Bone marrow (tissue), 2 donors: ENCODE measurements at places on chromosomes 3 and 15.
A peak's percentile ranks its signal among the peaks of the same experiment; 100 is the strongest.

DNA sequence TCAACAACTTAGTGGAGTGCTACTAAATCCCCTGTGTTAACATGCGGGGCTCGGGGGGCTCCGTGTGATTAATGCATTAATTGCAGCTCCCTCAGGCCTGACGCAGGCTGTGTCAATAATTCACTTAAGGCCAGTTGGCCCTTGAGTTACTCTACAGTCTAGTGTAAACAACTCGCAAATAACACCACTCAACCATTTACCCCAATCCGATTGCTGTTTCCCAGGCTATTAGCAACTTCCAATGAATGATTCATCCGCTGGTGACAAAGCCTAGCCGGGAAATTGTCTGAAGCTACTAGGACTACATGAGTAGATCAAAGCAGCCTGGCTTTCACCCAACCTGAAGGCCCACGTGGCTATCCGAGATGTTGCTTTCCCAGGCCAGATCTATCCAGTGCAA is 121.3 kb upstream of the SOX14 start:
- no peak for DNase-seq

- DNase-seq = no peak
These were observed 169.0 kb downstream of the TBC1D5 start for GRCh38 chr3:17573396-17573795.

DNA sequence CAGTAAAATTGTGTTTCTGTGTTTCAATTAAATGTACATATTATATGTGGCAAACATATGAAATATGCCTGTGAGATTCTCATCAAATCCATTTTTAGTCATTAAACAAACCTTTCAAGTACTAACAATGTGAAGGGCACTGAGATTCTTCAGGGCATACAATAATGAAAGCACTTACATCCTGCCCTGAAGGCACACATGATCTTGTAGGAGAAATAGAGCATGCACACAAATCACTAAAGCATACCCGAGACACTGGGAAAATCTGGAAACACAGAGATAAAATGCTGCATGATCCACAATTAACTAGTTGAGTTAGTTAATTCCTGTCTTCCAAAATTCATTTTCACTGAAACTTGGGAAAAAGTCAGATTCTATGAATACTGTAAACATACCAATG is 810.5 kb upstream of the NECTIN3 start:
- no peak for DNase-seq

GRCh38 chr15:87746333-87746732 is 510.2 kb downstream of the NTRK3 start:
- DNase-seq = no peak

DNA sequence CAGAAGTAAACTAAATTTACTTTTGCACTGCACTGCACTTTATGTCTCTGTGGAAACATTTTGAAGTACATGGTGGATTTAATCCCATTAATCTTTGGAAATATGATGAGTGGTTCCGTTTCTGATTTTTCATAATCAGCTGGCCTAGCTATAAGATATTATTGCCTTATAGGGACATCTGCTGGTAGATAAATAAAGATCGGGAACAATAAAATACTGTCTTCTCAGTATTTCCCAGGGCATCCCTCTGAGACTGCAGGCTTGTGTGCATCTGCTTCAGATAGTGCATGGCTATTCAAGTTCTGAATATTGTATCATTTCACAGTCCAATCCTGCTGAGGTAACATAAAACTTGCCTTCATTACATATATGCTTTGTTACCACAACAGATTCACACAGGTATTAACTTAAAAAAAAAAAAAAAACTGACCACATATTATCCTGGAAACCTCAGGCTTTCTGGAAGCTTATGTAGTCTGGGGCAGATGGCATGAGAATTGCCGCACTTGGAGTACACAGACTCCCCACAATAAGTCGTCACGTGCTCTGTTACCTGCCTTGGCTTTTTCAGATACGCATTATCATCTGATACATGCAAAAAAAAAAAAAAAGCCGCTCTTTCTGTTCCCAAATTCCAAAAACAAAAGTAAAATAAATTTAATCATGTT is 330.8 kb upstream of the AGTR1 start:
- no peak for DNase-seq

DNA sequence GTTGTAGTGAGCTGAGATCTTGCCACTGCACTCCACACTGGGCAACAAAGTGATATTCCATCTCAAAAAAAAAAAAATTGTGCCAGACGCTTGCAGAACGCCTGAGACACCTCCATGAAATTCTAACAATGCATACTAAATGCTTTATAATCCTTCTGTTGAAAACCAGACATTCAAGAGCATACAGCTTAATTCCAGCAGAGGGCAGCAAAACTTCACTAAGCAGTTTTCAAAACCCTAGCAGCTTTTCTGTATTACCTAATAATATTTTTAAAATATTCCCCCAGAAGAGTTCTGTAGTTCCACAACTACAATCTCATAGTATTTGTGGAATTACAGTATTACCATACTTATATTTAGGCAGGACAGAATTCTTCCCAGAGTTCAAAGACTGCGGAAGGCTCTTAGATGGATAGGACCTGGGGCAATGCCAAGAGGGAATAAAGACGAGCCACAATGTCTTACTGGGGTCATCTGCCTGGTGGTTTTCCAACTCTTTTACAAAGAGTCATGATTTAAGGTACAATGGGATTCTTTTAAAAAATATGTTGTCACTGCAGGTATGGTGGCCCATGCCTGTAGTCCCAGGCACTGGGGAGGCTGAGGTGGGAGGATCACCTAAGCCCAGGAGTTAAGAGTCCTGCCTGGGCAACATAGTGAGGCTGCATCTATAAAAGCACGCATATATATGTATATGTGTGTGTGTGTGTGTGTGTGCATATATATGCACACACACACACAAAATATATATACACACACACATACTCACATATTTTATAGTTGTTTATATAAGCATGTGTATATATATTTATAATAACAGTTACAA is 19.6 kb upstream of the TASOR start:
- DNase-seq = peak; percentile 69

GRCh38 chr15:82140886-82141285 is 95.1 kb upstream of the MEX3B start:
- no peak for DNase-seq

- no peak for DNase-seq
These were observed 152.9 kb downstream of the IGF1R start for GRCh38 chr15:98801234-98801561.

GRCh38 chr15:91549581-91549980 is 303.9 kb upstream of the SLCO3A1 start:
- no peak for DNase-seq

DNA sequence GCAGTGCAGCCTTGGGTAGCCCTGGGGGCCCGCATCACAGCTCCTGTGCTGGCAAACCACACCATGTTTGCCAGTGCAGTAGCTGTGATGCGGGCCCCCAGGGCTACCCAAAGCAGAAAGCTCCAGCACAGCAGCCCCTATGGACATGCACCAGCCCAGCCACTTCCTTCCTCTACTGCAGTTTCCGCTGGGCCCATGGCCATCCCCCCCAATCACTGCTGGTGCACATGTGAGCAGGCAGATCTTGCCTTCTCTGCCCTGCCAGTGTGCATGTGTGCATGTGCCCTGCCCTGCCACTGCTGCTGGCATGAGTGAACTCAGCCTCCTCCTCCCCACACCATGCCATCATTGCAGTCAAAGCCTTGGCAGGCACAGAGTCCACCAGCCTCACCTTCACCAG is 20.1 kb upstream of the MINAR1 start:
- no peak for DNase-seq

GRCh38 chr3:185929192-185930151 is 8.3 kb downstream of the TRA2B start:
- DNase-seq = no peak

DNA sequence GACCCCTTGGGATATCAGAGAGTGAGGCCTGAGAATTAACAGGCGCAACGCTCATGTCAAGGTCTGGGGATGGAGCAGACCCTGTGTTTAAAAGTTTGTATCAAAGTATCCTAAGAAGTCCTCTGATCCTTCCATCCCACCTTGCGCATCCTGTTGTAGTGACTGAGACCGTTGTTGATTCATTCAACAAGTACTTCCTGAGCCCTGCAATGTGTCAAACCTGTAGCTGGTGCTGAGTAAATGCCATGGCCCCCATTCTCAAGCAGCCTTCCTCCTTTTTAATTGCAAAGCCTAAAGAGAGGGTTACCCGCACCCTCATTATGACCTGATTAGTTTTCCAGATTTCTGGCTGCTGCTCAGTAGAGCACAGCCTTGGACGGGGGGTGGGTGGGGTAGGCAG is 46.4 kb downstream of the RPLP1 start:
- no peak for DNase-seq

DNA sequence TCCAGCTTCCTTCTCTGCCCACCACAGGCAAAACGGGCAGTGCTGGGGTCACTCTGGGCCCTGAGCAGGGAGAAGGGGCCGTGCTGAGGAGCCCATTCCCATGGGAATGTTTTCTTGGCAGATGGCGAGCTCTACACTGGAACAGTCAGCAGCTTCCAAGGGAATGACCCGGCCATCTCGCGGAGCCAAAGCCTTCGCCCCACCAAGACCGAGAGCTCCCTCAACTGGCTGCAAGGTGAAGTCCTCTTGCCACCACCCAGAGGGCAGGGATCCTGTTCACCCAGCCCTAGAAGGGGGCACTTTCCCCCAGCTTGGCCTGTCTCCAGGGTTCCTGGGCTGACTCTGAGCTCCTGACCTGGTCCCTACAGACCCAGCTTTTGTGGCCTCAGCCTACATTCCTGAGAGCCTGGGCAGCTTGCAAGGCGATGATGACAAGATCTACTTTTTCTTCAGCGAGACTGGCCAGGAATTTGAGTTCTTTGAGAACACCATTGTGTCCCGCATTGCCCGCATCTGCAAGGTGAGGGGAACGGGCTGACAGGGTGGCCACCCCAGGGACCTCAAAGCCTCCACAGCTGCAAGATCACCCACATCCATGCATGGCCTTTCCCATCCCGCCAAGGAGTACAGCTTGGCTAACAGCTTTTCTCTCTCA is 12.4 kb downstream of the CIB1 start:
- DNase-seq = peak; percentile 9

DNA sequence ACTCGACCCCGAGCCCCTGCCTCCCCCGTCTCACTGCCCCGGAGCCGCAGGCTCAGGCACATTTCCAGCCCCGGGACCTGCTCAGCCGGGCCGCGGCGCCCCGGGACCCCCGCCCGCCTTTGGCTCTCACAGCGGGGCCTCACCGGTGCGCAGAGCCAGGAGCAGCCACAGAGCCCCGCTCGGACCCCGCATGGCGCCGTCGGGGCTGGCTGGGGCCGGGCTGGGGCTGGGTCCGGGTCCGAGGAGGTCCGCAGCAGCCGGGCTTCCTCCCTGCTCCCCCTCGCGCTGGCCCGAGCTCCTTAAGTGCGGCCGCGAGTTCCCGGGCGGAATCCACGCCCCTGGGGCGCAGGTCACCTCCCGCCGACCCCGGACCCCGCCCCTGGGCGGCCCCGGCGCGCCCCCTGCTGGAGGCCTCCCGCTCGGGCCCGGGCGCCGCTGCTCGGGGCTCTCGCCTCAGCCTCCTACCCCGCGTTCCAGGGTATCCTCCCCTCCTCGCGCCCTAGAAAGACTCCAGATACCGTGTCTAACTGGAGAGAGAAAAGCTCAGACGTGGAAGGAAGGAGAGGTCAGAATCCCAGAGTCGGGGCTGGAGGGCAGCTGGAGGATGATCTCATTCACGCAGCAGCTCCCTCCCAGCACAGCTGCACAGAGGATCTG is at the start of gene MELTF:
MELTF (minus strand) TSS at position 307 of the 657 bp plus-strand sequence; CDS start at position 192, 115 bp downstream.
- peak; percentile 40 for DNase-seq

- DNase-seq = no peak
These were observed 115.8 kb upstream of the IGSF10 start for GRCh38 chr3:151576511-151577137.

DNA sequence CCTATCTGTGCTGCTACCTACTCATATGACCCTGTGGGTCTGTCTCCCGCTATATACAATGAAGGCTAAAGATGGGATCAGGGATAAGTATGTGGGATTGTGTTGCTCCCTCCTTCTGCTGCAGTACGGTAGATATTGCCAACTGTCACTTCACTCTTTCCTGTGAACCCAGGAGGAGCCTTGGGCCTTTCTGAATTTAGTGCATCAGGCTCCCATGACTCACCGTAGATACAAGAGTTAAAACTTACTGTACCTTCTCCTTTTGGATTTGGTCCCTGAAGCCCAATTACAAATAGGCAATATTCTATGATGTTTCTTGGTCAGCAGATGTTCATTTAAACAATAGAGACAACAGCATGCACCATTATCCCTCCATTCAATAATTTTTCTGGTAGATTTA is 27.4 kb downstream of the MITF start:
- no peak for DNase-seq
